RPMI7951 (cell line): ENCODE measurements at places on chromosomes 6 and 20. TPM values are rescaled to one million over a fixed set of nuclear protein-coding genes. Genes with fewer than 3 reads are reported as not detected.

The SGK2 gene
- total RNA-seq, result not detected in 2 replicates

- DNase-seq, result no peak
Observed at GRCh38 chr6:45192556-45192955, 135.6 kb upstream of the RUNX2 start.

DNA sequence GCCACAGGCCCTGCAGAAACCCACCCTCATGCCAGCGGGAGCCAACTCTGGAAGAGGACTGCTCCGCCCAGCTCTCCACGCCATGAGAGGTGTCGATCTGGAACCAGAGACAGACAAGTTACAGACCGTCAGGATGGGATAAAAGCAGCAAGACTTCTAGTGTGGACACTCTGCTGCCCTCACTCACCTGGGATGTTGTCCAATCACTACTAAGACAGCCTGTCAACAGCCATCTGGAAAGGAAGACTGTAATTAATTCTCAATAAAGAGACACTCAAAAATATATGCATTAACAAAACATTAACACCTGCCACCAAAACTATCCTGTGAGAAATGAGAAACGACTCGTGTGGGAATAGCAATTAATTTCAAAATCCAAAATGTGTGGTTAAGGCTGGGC, 28.3 kb downstream of the SLC2A4RG start:
- DNase-seq, result no peak

GRCh38 chr6:38404900-38405556, 234.7 kb downstream of the BTBD9 start:
- DNase-seq, result no peak

The DEFB124 gene
- not detected in 2 replicates for total RNA-seq

The EEF1A2 gene
- 14.1 and 17.6 TPM in 2 replicates for total RNA-seq

DNA sequence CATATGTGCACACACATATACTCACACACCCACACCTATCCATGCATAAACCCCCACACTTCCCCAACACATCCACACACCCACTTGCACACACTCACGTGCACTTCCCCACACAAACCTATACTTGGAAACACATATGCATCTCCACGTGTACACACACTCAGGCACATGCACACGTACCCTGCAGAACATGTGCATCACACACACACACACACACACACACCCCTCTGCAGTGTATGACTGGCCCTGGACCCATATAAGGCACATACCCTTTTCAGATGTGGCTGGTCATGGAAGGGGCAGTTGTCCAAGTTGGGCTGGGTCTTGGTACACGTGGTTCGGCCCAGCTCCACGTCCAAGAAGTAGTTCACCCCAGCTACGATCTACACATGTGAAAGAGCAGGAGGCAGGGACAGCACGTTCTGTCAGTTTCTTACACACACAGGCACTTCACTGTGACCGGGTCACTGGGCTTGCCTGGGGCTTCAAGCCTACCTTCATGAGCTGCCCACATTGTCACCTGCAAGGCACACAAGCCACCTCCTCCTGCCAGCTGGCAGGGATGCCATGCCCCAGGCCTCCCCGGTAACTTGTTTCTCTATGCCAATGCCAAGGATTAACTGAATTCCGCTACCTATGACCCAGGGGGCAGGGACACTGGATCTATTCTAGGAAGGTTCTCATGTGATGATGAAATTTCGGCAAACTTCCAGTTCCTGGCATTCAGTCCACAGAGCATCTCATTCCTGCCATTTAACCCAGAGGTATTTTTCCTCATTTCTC, 2.6 kb downstream of the CST3 start:
- DNase-seq, result no peak

The RFX6 gene
- not detected in 2 replicates for total RNA-seq

- DNase-seq, result peak; percentile 8
Observed at GRCh38 chr6:108353853-108354252, 59.0 kb downstream of the AFG1L start.

- no peak for DNase-seq
Observed at GRCh38 chr6:161971043-161971442, 697.2 kb upstream of the AGPAT4 start.

The ELOVL4 gene
- total RNA-seq, result 1.7 TPM in 2 replicates

The SLC17A1 gene
- total RNA-seq, result not detected in 2 replicates

The MTFR2 gene
- 7.8 and 17.1 TPM in 2 replicates for total RNA-seq
